ENCODE measurements at places on chromosomes 5 and 9.

- DNase-seq: no peak
Measured at GRCh38 chr5:53334431-53334941, 145.9 kb upstream of the FST start.

DNA sequence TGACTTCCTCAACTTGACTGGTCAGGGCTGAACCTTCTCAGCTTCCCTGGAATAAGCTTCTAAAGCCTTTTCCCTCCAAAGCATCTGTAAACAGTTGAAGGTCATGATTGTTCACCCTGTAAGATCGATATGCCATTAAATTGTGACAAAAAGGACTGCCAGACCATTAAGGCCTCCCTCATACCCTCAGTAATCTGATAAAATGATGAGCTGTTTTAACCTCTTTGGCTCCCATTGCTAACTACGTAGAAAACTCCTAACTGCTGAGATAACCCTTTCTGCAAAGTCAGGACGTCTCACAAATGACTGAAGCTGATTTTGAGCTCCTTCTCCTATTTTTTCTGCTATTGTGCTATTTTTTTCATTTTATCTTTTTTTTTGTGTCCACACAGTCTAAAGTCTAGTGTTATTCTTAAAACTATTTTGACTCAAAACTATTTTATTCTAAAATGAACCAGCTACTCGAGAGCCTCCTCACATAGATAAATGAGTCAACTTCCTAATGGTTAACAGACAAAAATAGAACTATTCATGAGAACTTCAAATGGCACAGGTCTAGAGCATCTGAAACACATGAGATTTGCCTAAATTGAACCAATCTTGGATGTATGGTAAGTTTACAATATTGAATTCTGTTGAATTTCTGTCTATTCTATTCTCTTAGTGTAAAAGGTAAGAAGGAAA, 395.6 kb upstream of the TLE4 start:
- no peak for DNase-seq

- no peak for DNase-seq
Measured at GRCh38 chr9:8208465-8208864, 408.9 kb upstream of the DMAC1 start.

- peak; percentile 40 for DNase-seq
Measured at GRCh38 chr9:133127340-133127981, 6.4 kb upstream of the RALGDS start.

GRCh38 chr9:6686396-6686795, 40.9 kb upstream of the GLDC start:
- no peak for DNase-seq

GRCh38 chr9:111027798-111028197, 10.5 kb downstream of the LPAR1 start:
- DNase-seq: no peak

GRCh38 chr9:35658968-35659220, 802 bp downstream of the CCDC107 start:
- no peak for DNase-seq

- no peak for DNase-seq
Measured at GRCh38 chr9:34522091-34522887, 501 bp downstream of the ENHO start.

DNA sequence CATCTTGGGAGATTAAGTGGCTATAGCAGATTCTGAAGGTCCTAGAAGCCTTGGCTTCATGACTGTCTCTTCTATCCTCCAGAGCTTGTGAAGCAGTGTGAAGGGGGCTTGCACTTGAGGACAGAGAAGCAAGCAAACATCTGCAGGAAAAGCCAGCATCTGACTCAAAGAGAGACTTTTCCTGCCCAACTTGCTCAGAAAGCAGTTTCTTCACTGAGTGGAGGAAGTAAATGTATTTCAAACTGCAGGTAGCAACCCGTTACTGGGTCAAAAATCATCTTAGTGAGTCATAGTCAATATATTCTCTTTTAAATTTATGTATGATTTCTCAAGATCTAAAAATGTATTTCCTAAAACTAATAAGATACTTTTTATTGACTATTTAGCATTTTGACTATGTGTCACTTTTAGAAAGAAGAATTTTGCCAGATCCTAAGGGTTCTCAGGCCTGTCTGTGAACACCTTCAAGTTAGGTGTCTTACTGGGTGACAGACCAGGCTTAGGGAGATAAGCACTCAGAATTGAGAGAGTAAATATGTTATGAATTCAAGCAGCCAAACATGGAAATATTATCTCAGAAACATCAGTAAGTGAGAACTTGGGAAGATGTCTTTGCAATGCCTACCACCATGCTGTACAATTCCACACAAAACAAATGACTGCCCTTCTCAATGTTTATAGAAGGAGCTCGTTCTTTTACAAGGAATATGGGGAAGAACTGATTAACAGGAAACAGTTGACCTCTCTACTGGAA, 72.6 kb upstream of the DMAC1 start:
- DNase-seq: no peak

DNA sequence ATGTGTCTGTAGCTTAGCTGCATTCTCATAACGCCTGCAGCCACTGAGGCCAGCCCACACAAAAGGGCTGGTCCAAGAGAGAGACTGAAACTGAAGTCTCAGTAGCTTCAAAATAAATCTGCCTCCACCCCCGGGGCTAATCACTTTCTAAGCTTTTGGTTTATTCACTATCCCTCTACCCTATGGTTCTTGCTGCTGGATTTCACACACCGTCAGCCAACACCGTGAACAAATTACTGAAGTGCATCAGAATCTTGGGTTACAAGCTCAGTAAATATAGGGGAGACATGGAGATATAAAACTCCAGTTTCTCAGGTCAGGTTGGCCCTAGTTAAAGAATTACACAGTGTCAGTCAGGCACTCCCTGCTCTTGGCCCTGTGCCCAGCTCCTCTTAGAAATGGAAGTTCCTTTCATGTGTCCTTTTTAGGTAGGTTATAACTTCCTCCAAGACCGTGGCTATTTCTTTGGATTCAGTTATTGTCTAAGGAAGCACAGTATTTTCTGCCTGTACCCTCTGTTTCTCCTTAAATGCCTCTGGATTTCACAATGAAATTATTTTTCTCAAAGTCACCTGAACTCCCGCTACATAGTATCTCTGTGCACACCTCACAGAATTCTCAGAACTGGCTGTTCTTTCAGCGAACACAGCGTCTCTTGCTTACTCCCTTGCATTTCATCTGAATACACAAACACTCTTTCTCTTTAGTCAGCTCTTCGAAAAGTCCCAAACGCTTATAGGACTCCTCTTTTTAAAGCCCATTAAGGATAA, 112.5 kb downstream of the FAM174A start:
- DNase-seq: peak; percentile 6

DNA sequence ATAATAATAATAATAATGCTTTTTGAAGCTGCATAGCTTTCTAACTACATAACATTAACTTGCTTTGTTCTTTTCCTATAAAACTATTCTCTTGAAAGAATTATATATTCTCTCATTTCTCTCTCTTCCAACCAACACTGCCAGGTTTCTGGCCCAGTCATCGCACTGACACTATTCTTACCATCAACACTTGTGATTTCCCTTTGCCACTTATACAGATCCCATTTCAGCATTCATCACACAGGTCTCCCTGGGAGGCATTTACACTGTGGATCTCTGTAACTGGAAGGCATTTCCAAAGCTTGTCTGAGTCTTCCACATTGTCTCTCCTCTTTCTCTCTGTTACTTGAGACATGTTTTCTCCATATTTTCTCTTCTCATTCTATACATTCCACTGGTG, 777.8 kb upstream of the ACO1 start:
- DNase-seq: no peak

DNA sequence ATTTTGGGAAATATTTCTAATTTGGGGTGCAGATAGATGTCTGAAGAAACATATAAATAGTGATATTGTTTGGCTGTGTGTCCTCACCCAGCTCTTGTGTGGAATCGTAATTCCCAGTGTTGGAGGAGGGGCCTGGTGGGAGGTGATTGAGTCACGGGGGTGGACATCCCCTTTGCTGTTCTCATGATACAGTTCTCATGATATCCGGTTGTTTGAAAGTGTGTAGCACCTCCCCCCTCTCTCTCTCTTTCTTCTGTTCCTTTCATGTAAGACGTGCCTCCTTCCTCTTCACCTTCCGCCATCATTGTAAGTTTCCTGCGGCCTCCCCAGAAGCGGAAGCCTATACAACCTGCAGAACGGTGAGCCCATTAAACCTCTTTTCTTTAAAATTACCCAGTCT, 11.4 kb upstream of the ADAMTS16 start:
- no peak for DNase-seq

GRCh38 chr9:134390537-134390936, 64.3 kb downstream of the RXRA start:
- DNase-seq: peak; percentile 78

DNA sequence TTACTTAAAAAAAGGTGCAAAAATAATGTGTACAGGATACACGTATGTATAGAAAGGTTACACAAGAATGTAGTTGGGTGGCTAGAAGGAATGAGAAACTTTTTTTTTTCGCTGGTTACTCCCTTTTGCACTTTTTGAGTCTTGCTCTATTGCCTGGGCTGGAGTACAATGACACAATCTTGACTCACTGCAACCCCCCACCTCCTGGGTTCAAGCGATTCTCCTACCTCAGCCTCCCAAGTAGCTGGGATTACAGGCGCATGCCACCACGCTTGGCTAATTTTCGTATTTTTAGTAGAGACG, 15.8 kb downstream of the FBXW11 start:
- DNase-seq: no peak

DNA sequence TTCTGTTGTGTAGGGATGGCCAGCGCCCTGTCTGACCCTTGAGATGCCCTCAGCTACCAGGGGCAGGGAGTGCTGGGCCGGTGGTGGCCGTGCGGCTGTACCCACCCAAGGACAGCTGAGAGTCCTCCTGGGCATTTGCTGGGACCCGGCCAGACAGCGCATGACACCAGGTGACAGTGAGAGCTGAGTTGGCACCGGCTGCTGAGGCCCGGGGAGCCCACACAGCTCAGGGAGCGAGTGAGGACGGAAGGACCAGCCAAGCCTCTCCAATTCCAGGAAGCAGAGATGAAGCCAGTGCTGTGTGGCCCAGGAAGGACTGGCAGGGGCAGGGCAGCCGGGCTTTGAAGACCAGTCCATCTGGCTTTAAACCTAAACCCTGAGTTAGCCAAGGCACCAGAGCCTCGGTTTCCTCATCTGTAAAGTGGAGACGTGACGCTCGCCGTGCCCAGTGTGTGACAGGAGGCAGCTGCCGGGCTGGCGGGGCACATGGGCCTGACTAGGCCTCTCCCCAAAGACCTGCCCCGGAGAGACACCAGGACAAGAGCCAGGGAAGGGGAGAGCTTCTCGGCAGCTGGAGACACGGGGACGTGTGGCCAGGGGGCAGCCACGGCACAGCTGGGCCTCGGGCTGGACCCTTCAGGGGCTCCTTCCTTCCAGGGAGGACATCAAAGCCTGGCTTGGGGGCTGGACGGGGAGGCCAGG, 3.0 kb upstream of the AGPAT2 start:
- DNase-seq: no peak

- no peak for DNase-seq
Measured at GRCh38 chr5:142861011-142861410, 90.8 kb downstream of the ARHGAP26 start.

DNA sequence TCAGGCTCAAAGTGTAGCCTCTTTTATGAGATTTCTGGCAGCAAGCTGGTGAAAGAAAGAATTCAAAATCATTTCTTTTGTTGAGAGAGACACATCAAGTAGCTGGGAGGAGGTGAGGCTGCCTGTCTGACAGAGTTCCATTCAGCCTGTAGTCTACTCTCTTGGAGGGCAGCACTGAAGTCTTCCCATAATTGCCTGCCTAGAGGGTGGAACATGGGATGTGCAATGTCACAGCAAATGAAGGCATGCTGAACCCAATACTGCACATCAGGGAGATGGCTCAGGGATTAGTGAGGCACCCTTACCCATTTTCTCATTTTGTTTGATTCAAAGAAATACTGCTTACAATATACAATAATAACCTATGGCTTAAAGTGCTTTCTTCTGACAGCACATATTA, 475.7 kb downstream of the TMEM232 start:
- no peak for DNase-seq

GRCh38 chr5:115985802-115986757, 23.8 kb downstream of the LVRN start:
- no peak for DNase-seq

DNA sequence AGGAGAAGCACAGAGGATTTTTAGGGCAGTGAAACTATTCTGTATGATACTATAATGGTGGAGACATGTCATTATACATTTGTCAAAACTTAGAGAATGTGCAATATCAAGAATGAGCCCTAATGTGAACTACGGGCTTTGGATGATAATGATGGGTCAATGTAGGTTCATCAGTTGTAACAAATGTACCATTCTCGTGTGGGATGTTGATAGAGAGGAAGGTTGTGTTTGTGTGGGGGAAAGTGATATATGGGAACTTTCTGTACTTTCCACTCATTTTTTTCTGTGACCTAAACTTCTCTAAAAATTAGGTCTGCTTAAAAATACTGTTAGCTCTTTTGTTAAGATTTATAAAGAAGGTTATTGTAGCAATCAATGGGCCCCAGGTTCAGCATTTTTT, 138.9 kb downstream of the SPATA31D1 start:
- DNase-seq: no peak

DNA sequence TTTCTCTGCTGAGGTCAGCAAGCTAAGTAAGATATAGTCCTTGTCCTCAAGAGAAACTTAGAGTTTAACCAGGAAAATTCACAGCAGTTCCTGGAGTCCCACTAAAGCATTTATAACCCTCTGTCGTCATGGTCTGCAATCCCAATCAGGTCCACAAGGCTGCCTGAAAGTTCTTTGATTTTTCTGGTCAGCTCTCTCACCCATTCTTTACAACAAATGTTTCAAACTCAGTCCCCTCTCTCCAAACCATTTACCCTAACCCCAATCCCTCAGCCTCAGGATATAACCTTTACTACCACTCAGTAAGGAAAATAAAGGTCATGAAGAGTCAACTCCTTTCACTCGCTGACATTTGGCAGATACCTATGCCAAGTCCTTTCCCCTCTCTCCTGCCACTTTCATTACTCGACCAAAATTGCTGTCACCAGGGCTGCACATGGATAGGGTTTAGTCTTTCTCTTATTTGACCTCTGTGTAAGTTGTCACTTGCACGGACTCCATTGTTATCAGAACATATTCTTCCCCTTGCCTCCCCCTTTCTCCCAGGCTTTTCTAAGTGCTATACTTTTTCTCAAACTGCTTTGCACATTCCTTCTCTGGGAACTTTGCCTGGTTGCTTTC, 936.6 kb downstream of the NR2F1-AS1 start:
- DNase-seq: no peak

- no peak for DNase-seq
Measured at GRCh38 chr5:8752595-8752994, 793.3 kb downstream of the SEMA5A start.

GRCh38 chr5:128695791-128696530, 157.9 kb upstream of the FBN2 start:
- DNase-seq: no peak

DNA sequence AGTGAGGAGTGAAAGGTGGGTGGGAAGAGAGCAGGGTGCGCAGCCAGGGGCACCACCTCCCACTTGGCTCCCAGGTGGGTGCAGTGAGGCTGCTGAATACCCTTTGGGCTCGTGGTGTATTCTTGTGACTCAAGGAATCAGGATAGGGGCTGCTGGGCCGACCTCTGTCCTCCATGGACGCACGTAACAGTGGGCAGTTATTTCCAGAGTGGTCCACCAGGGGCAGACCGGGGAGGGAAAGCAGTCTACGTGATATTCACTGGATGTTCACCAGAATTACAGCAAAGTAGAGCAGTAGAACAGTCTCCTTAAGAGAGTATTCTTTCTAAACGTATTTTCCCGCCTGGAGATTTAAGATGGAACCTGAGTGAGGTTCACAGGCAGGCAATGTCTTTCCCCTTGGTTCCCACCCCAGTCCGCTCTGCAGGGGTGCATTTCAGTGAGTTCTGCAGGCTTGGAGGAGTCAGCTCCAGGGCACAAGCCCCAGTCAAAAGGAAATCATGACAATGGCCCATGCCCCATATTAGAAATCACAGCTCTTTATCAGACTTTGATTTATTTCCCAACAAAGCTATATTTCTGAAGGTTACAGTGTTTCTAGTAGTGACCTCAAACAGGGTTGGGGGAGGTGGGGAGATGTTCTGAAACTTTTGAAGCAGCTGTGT, 88.7 kb downstream of the SYK start:
- DNase-seq: no peak

Measured in stimulated activated CD4-positive, alpha-beta T cell treated with anti-CD3 and anti-CD28 coated beads, Interleukin-2, amount 100 ng/mL, for 24 hours (primary cell).